ENCODE measurements at places on chromosomes 1 and 21.
A peak's percentile ranks its signal among the peaks of the same experiment; 100 is the strongest.

GRCh38 chr1:95034506-95034905 lies 38.2 kb downstream of the ALG14 start:
- no peak for DNase-seq

- no peak for DNase-seq
Measured at GRCh38 chr1:63824451-63824850, 50.6 kb downstream of the ROR1 start.

DNA sequence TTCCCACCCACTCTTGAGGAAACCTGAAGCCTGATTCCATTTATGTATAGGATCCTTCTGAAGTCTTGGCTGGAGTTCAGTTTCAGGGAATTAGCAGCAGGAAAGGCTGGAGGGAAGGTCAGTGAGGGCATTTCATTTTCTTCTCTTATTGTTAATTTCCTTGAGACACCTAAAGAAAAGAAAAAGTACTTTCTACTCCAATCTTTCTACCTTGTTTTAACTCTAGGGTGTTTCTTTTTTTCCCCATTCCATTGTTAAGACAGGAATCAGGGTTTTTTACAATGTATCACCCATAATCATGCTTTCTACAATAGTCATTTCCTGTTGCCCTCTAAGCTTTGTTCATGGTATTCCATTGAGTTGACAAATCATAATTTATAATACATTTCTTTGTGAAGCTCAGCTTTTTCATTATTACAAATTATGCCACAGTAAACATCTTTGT lies 27.4 kb downstream of the SNRPE start:
- no peak for DNase-seq

GRCh38 chr1:165387505-165387904 lies 31.0 kb upstream of the LMX1A start:
- no peak for DNase-seq

GRCh38 chr21:28633839-28634555 lies 358.7 kb downstream of the LTN1 start:
- peak; percentile 4 for DNase-seq

DNA sequence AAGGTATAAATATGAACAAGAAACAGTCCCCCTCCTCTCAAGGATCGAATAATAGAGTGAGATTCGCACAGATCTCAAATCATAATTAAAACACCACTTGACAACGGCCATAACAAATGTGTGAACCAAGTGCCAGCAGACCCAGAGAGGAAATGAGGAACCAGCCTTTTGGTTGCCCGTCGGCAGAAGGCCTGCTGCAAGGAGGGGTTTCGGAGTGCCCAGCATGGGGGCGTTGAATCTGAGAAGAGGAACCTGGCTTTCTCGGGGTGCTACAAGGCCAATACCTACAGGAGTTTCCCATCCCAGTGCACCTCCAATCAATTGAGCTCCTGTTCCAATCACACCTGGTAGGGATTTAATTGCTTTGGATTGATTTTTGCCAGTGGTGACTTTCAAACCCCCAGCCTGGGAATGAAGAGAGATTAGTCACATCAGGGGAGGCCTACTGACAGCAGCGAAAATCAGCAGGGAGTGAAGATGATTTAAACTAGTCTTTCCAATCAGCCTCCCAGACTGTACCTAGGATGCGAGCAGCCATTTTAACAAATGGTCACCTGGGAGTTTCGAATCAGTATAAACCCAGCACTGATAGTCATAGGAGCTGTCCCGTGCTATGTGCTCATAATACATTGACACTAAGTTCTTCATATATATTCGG lies 263.8 kb downstream of the KAZN start:
- DNase-seq, result no peak

GRCh38 chr1:17943506-17943905 lies 164.1 kb upstream of the IGSF21 start:
- no peak for DNase-seq

GRCh38 chr1:43418858-43419257 lies 29.2 kb downstream of the SZT2 start:
- no peak for DNase-seq

- DNase-seq, result no peak
Measured at GRCh38 chr1:244316986-244317655, 134.6 kb downstream of the ADSS2 start.

DNA sequence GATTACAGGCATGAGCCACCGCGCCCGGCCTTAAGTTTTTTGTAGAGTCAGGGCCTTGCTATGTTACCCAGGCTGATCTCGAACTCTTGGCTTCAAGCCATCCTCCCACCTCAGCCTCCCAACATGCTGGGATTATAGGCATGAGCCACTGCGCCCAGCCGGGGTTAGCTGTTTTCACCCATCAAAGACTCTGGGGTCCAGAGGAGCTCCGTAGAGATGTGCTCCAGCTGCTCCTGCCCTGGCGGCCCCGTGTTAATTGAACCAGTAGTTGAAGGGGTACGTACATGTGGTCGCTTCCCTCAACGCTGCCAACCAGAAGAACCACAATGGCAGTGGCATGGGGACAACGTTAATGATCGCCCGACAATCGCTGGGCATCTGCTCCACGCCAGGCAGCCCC lies 72.0 kb downstream of the NPHP4 start:
- no peak for DNase-seq

- no peak for DNase-seq
Measured at GRCh38 chr1:181159451-181160140, 71.1 kb downstream of the IER5 start.

DNA sequence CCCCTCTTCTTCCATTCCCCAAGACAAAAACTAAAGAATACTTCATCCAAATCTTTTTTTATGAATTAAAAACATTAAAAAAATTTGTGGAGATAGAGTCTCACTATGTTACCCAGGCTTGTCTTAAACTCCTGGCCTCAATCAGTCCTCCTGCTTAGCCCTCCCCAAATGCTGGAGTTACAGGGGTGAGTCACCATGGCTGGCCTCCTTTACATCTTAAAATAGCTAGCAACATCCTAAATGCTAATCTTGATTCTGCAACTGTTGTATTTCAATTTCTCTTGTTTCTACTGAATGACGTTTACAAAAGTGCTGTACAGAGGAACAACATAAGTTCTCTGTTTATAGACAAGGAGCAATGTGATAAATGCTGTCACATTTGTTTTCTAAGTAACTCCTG lies 483.5 kb downstream of the ADGRL2 start:
- DNase-seq, result no peak

DNA sequence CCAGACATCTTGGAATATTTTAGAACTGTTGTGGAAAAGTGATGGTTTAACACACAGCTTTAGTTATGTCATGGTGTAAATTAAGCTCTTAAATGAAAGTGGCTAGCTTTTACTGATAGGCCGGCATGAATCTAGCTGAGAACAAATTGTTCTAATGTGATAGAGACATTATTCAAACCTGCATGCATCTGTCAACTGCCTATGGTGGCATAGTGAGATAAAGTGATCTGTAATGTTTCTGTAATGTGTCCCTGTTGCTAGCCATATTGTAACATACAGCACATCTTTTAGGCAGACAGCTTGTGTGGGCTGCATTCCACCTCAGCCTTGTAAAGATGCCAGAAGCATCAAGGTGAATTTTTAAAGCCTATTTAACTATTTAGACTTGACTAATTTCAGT lies 16.0 kb downstream of the LRIG2 start:
- no peak for DNase-seq

- DNase-seq, result no peak
Measured at GRCh38 chr21:41967708-41968107, 13.9 kb upstream of the C2CD2 start.

DNA sequence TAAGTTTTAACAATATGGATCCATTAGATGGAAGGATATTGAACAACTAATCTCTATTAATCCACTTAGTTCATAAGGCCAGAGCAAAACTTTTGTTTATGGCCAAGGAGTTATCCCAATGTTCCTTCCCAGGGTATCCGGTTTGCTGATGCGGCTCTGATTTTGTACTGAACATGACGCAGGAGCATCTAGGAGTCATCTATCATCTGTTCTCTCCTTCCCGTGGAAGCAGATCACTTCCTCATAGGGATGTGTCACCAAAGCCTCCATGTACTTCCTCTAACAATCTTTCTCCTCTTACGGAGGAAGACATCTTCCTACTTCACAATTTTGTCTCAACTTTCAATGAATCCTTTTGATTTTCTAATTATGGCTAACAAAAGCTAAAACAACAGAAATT lies 206.6 kb downstream of the APP start:
- DNase-seq, result no peak

DNA sequence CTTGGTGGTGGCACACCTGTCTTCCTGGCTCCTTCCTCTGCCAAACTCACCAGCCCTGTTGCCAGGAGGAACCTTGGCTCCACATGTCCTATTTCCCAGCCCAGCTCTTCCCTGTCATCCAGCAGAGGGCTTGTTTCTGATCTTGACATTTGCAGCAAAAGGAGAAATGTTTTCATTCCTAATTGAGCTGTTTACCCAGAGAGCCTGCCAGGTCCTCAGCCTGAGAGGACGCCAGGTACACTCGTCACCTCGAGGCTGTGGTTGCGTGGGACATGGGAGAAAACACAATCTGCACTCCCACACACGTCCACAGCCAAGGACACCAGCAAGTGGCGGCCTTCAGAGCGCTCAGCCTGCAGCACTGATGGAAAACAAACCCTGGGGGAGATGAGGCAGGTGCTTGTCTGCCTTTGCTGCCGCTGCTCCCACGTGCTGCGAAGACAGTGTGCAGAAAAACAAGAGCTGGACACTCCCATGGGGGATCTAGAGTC lies 132.8 kb upstream of the CD34 start:
- DNase-seq, result no peak

- DNase-seq, result no peak
Measured at GRCh38 chr1:30274173-30274970, 449.0 kb downstream of the MATN1 start.

- DNase-seq, result no peak
Measured at GRCh38 chr1:58136387-58136786, 410.1 kb downstream of the OMA1 start.

GRCh38 chr1:235181561-235182245 lies 20.7 kb upstream of the RBM34 start:
- no peak for DNase-seq

GRCh38 chr1:201503397-201504176 lies 3.3 kb downstream of the CSRP1 start:
- DNase-seq, result no peak

DNA sequence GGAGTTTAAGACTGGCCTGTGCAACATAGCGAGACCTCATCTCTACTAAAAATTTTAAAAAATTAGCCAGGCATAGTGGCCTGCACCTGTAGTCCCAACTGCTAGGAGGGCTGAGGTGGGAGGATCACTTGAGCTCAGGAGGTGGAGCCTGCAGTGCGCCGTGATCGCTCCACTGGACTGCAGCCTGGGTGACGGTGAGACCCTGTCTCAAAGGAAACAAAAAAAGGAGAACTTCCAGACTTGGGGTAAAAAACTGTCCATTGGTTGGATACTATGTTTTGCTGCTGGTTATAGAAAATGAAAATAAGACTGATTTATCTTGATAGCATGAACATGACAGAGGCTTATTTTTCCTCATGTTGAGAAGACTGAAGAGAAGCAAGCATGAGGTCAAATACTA lies 79.4 kb downstream of the WDR4 start:
- peak; percentile 52 for DNase-seq

- no peak for DNase-seq
Measured at GRCh38 chr21:32812035-32812434, 40.5 kb upstream of the PAXBP1 start.

DNA sequence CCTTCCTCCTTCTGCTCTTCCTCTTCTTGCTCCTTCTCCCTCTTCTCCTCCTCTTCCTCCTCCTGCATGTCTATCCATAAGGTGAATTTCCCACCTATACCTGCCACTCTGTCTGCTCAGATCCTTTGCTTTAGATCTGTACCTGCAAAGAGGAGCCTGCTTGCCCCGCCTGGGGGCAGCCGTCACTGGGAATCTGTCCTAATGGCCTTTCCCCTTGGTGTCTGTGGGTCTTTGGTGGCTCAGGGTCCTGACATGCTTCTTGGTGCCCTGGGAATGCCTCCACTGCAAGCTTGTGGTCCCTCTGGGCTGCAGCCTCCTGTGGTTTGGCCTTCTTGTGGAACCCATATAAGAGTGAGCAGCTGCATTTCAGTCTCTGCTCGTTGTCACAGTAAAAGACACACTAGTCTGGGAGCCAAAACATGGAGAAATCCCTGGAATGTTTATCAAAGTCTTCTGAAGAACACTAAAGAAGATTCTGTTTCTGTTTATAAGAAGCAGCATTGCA lies 79.5 kb upstream of the CSF3R start:
- DNase-seq, result no peak

DNA sequence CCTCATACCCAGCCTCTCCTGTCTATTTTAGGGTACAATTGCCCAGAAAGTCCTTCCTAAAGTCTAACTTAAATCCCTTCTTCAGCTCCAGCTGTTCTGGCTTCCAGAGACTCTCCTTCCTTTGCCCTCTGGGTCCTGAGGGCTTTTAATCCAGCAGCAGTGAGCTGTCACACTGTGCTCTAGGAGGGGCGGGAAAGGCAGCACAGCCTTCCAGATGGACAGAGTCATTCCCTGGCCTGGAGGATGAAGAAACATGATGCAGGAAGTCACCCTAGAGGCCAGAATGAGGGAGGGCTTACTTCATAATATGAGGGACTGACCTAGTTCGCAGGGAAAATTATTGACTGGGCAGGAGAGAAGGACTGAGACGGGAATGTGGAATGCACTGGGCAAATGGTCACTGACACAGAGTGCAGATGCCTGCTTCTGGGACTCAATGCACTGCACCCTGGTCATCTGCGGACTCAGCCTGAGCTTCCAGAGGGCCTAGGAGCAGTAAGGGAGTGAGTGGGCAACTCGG lies 1.3 kb downstream of the SH2D2A start:
- no peak for DNase-seq

- no peak for DNase-seq
Measured at GRCh38 chr1:168664069-168664834, 64.8 kb downstream of the DPT start.

All from germinal center (tissue), 1 donor.